ENCODE measurements at places on chromosomes 7 and 10.
A peak's percentile ranks its signal among the peaks of the same experiment; 100 is the strongest.

GRCh38 chr7:45178241-45179225, 20.9 kb downstream of the RAMP3 start:
- peak; percentile 16 for DNase-seq

DNA sequence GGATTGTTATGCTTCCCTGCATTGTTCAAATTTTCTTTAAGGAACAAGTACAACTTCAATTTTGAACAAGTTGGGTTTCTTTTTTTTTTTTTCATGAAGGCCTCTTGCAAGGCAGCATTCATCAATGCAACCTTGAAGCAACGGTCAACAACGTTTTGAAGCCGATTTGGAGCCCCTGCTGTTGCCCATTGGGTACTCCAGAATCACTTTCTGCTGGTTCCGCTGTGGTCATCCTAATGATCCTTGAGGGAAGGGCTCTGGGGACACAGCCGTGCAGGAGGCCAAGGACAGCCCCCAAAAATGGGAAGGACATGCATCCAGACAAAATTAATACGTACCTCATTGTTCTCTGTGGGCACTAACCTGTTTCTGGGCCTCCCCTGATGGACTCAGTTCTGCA, 84.6 kb upstream of the MGMT start:
- DNase-seq = no peak

DNA sequence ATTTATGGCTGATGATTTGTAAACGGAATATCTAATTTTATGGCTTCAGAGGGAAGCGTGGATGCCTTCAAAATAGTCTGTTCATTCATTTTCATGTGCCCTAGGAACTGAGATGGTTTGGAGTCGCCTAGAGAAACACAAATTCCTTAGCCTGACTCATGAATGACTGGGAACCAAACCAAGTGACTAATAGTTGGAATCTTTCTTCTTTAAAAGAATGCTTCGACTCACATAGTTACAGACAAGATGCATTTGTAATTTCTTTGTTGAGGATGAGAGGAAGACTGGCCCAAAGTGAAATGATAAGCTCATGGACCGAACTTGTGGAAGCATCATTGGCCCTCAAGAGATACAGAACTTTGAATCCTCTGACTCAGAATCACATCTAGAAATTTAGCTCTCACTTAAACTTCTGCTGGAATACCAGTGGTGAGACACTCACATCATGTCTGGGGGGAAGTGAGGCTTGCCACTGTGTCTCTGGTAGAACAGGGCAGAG, 1107.2 kb downstream of the NRG3 start:
- no peak for DNase-seq

DNA sequence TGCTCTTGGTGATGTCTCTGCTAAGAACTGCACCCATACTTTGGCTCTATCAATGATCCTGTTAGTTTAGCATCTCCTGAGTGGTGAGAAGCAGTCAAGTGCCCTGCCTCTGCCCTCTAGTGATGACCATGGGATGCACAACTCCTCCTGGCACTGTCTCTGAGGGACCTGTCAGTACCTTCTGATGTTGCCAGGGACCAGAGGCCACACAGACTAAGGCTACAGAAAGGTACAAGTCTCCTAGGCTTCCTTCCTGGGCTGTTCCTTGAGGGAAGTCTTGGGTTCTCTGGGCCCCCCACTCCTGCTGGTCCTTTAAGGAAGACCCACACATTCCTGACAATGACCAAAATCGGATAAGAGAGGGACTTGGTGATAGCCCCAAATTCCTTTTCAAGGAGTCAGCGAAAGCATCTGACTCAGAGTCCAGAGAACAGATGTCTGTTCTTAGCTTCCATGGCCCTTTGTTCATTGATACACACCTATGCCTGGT, 15.3 kb downstream of the NKX2-3 start:
- DNase-seq = peak; percentile 26

DNA sequence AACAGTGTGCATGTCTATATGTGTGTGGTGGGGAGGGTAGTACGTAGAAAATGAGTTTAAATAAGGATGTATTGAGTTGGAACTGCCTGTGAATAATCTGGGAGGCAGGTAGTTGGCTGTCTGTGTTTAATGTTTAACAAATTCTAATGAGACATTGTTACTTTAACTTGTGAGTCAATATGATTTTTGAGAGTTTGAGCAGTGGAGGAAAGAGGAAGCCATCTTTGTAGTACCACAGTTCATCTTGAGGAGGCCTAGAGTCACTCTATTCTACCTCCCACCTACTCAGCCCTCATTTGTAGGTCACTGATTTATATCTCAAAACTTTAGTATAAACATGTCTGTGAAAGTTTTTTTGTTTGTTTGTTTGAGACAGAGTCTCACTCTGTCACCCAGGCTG, 129.9 kb upstream of the ITGB1 start:
- no peak for DNase-seq

GRCh38 chr7:7148798-7149481, 33.4 kb upstream of the C1GALT1 start:
- DNase-seq = no peak

Measured in KBM-7 (cell line).